ENCODE measurements at places on chromosomes 16 and 17. TPM values are rescaled to one million over a fixed set of nuclear protein-coding genes. Genes with fewer than 3 reads are reported as not detected.

The PABPN1L gene
- total RNA-seq: not detected

The CORO1A gene
- total RNA-seq: 87.8 TPM

The ALG1 gene
- 24.1 TPM for total RNA-seq

DNA sequence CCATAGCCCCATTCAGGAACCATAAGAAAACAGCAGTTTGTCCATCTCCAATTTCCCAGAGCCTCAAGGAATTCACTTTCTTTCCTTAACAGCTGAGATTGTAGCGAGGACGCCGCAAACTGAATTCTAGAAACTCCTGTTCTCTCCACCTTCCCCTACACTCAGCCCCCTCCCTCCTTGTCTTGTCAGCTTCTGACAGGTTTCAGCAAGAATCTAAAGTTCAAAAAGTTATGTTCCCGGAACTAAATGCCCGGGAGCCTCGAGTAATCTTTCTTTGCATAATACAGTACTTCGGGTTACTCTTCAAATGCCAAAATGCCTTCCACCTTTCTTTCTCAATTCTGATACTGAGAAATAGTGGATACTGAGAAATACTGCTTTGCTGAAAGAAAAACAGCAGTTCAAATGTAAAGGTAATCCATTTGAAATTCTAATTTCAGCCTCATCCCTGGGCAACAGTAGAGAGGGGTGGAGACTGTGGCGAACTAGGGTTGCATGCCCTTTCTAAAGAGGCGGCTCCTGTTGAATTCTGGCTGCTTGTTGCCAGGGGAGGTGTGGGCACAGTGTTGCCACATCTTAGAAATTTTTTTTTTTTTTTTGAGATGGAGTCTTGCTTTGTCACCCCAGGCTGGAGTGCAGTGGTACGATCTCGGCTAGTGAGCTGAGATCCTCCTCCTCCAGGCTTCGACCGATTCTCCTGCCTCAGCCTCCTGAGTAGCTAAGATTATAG lies 63.5 kb upstream of the USP7 start:
- no peak overlapping the region for H3K4me3 ChIP-seq
- no peak overlapping the region for H3K27ac ChIP-seq
- H3K4me1 ChIP-seq: no peaks in the 10 kb centered on the region
- H3K36me3 ChIP-seq: no peaks in the 10 kb centered on the region

GRCh38 chr17:81870981-81871386 lies at the start of gene ARHGDIA:
Gene ARHGDIA, minus strand, starts transcription at chr17:81871337. Its CDS starts 1,407 bp downstream, at chr17:81869930.
- H3K27ac ChIP-seq: peak within 1 kb of the TSS; percentile 99
- H3K36me3 ChIP-seq: peaks cover 15% of the 10 kb centered on the region
- no peak for DNase-seq
- peaks cover 40% of the 10 kb centered on the region for H3K4me1 ChIP-seq
- H3K27me3 ChIP-seq: no peaks in the 10 kb centered on the region

- no peaks in the 10 kb centered on the region for H3K36me3 ChIP-seq
- H3K27ac ChIP-seq: no peak overlapping the region
- H3K27me3 ChIP-seq: no peaks in the 10 kb centered on the region
These were observed 14.5 kb upstream of the KRTAP9-2 start for GRCh38 chr17:41211845-41212466.

DNA sequence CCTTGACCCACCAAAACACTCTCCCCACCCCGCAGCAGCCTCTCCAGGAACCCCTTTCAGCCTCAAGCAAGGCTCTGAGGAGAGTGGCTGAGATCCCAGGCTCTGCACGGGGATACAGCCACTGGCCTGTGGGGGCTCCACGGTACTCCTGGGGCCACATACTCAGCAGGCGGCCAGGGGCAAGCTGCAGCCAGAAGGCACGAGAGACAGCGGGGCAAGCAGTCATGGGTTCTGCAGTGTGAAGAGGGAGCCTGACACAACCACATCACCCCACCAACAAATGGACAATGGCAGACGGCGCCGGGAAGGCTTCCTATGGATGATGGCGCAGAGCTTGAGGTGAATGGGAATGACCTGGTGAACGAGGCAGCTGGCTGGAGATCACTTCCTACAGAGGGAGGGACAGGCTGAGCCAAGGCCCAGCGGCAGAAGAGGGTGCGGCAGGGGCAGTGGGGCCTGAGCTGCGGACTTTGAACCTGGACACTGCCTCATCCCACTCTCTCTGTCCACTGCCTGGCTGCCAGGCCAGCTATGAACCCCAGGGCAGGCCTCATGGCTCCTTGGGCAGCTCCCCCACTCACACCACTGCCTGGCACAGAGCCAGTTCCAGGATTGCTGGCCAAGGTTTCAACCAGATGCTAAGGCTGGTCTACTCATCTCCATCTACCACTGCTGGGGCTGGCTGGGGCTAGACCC lies 10.8 kb upstream of the BCAR1 start:
- no peak for DNase-seq
- H3K27me3 ChIP-seq: no peaks in the 10 kb centered on the region
- H3K27ac ChIP-seq: peak overlapping the region; percentile 92
- no peaks in the 10 kb centered on the region for H3K36me3 ChIP-seq
- peaks cover 40% of the 10 kb centered on the region for H3K4me1 ChIP-seq

DNA sequence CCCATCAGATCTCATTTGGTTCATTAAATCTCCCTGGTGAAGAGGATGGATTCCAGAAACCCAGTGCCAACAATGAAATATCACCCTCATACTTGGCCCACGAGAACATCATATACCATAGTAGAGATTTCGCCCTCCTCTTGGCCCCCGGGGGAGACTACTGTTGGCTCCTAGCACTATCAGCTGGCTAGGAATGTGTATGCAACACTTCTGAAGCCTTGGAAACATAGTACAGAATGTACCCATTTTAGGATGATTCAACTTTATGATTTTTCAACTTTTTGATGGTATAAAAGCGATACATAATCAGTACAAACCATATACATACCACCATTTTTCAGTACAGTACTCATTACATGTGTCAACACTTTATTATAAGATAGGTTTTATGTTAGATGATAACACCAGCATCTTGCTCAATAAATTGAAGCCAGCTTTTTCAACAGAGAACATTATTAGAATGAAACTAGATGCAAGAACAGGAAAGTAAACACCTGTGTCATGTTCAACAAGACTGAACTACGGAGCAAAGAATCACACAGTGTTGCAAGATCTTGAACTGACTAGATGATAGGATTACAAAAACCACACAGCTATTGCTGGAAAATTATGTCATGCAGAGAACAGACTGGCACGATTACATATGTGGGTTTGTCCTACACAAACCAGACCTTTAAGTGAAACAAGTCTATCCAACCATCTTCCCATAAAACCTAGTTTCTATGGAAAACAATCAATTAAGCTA lies 17.2 kb downstream of the RSL1D1 start:
- H3K36me3 ChIP-seq: peaks cover 19% of the 10 kb centered on the region
- H3K27ac ChIP-seq: no peak overlapping the region
- DNase-seq: no peak
- no peaks in the 10 kb centered on the region for H3K27me3 ChIP-seq
